Occipital lobe (tissue), 3 donors: ENCODE measurements at places on chromosomes 16 and 17.

DNA sequence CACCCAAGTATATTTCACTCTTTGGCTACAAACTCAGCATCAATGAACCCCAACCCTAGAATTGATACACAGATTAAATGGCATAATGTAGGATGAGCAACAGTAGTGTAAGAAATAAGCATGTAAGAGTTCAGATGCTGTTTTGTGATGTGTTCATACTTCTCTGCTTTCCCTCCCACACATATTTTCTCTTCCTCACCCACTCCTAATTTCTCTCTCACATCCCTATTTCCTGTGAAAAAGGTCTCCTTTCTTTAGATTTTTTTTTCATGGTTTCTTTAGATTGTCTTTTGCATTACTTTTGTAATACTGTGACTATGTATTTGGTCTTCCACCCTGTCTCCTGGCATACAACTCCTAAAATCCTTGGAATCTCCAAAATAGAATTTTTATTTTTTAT lies 21.7 kb downstream of the CREBBP start:
- DNase-seq = no peak

- no peak for DNase-seq
Measured at GRCh38 chr17:7348478-7349242, 3.3 kb upstream of the KCTD11 start.

DNA sequence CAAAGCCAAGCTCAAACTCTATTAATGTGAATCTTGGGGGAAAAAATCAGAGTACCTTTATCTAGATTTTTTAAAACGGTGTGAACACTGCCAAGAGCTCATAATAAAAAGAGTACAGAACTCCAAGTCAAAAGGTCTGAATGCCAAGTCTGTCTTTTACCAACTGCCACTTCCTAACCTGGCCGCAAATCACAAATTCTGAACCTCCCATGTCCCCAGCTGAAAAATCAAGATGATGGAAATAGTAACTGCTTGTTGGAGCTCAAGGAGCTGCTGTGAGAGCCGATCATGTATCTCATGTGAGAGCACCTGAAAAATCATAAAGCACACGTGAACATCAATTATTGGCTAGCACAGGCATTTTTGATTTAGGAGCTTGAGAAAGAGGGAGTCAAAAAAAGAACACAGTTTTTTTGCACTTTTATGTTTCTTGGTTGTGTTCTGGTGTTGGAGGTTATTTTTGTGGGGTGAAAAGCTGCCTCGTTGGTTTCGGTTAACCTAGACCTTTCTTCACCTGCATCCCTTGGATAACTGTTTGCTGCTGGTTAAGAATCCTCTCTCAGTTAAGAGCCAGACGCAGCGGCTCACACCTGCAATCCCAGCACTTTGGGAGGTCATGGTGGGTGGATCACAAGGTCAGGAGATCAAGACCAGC lies 50.5 kb downstream of the GAS7 start:
- no peak for DNase-seq

DNA sequence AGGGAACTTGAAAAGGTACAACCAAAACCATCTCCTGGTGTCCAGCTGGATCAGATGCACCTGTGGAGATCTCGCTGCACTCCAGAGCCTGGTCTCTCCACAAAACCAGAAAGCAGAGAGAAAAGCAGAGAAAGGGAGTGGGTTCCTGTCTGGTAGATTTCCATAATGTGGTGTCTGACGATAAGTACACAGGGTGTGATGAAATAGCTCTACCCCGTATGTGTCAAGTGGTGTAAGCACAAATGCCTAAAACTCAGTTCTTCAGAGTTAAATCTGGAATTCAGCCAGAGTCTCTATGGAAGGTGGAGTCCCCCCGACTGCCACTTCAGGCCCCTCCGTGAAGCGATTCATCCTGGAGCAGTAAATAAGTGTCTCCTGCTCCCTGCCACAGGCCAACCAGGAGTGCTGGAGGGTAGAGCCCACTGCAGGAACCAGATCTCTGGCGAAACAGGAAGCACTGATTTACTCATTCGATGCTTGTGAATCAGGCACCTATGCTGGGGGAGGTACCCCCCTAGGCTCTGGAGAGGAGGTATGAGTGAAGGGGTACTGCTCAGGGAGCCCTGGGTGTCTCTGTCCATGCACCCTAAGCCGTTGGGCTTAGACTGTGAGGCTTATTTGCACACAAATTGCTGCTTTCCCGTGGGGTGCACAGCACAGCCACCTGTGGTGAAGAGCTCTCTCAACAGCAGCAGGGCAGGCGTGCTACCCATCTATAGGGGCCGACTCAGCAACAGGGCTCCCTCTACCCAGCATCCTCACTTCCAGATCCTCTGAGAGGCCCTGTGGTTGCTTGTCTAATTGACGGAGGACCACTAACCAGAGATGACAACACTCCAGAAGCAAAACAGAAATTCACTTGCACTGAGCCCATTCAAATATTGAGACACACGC lies 97.1 kb upstream of the MYOCD start:
- no peak for DNase-seq

DNA sequence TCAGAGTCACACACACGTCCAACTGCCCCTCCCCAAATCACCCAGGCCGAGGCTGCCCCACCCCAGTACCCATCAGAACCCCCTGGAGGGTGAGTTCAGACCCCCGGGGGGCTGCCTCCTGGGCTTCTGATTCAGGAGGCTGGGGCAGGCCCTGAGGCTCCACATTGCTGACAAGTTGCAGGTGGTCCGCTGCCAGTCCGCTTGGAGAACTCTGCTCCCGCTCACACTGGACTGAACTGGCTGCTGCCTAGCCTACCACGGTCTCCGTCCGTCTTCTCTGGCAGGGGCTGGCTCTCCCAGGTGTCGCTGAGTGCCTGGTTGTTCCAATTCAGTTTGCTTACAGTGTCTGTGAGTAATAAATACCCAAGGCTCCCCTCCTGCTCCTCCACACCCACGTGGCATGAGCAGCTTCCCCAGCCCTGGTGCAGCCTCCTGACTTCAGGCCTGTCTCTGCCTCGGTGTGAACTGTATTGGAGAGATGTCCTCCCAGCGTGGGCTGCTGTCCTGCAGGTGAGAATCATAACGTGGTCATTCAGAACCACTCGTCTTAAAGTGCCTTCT lies 163.4 kb downstream of the LAT start:
- no peak for DNase-seq

DNA sequence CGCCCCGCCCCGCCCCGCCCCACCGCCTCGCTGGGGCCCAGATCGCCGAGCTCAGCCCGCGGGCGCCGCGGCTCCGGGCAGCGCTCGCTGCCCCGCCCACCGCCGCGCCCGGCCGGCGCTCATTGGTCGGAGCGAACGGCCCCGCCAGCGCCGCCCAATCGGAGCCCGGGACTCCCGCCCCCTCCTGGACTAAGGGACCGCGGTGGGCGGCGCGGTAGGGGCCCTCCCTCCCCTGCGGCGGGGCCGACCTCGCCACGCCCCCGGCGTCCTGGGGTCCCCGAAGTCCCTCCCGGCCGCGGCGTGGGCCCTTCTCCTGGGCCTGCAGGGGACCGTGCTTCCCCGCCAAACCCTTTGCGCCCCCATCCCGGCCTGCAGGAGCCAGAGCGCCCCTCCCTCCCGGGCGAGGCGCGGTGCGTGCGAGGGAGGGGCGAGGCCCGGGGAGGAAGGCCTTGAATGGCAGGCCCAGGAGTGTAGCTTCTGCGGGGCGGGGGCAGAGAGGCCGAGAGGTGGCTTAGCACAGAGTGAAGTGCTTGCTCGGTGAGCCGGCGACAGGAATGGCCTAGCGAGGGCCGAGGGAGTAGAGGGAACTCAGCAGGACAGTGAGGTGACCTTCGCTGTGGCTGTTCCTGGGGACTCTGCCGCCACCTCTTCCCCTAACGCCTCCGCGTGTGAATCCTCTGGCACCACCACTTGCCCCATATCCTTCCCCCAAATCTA lies at the start of gene CAMKK1:
CAMKK1 (minus strand) TSS at position 51 of the 717 bp plus-strand sequence. CDS start 7,366 bp downstream, outside the sequence.
- DNase-seq = peak; percentile 79

GRCh38 chr16:70664325-70665112 lies 18.2 kb downstream of the IL34 start:
- DNase-seq = no peak

DNA sequence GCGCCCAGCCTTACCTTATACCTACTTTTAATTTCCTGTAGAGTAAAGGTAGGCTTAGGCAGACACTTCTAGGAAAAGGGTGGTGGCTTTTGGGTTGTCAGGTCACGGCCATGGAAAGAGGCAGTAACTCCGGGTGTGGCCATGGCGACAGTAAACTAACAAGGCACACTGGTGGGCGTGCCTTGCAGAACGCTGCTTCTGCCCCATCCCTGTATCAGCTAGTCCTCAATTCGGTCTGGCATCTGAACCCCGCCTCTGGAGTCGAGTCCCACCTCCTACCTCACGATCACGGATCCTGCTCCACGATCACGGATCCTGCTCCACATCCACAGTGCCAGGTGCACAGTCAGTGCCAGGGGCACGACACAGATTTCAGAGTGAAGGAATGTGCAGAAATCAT lies 5.6 kb downstream of the ADCY9 start:
- DNase-seq = no peak

GRCh38 chr16:84703681-84704080 lies 3.9 kb downstream of the USP10 start:
- no peak for DNase-seq

DNA sequence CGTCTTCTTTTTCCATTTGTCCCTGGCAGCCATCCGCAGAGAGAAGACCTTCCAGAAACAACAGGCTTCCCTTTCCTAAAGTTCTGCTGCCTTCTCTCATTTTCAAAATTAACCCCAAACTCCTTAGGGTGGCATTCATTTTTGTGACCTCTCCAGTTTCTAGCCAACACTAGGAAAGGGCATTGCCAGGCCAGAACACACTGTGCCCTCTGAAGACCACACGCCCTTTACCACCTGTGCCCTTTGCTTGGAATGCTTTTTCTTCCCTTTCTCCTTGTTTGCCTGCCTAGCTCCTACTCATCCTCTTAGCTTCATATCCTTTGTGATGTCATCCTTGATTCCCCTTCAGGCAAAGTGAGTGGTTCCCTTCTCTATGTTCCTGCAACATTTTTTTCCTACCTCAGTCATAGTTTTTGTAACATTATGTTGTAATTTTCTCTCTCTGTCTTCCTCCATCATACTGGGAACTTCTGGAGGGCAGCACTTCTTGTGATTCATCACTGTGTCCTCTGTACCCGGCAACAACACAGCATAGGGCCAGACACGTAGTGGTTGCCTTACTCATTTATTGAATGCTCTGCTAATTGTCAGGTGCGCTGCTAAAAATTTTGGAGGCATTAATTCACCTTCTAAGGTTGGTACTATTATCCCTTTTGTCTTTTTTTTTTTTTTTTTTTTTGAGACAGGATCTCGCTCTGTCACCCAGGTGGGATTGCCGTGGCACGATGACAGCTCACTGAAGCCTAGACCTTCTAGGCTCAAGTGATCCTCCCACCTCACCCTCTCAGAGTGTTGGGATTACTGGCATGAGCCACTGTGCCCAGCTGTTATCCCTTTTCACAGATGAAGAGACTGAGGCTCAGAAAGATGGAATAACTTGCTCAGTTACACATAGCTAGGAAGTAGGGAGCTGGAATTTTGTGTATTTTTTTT lies 1.0 kb downstream of the KAT8 start:
- no peak for DNase-seq

DNA sequence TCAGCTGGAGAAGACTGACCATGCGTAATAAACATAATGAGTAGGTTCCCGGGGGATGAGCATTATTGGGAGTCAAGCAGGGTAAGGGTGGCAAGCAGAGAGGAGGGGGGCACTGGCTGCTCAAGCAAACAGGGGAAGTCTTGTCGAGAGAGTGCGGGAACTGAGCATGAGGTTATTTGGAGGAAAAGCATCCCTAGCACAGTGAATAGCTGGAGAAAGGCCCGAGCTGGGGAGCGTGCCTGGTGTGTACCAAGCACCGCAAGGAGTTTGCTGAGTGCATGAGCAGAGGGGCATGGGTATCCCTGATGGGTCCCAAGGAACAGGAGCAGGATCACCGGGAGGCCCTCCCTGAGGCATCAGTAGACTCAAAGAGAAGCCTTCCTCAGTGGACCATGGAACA lies 17.2 kb downstream of the CYTH1 start:
- no peak for DNase-seq

DNA sequence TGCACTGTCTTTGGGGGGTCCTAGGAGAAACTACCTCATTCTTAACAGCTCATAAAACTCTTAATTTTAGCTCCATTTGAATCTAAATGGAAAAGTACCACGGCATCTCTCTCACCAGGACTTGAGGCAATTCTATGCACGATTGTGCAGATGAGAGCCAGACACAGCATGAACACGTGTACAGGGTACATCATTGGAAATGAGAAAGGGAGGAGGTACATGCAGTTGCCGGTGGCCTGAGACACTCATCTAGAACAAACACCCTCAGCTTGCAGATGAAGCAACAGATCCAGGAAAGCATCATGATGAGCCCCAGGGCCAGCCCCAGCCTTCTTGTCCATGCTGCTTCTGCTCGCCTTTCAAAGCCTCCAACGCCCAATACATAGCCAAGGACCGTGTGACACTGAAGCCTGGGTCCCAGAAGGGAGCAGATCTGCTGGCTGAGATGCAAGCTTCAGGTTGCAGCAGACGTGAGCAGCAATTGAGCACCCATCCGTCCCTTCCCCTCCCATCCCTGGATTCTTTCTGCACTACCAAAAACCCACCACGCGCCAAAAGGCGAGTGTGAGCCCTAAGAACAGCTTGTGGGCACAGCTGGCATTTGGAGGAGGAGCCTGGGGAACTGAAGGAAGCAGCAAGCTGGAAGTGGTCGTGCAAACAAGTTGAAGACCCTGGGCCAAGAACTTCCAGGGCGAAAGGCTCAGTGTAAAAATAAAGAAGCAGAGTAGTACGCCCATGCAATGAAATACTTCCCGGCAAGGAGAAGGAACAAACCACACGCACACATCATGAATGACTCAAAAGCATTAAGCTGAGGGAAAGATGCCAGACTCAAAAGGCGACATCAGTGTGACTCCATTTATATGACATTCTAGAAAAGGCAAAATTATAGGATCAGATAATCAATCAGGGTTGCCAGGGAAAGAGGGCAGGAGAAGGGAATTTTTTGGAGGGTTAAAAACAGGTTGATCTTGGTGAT lies 7.3 kb upstream of the RCVRN start:
- DNase-seq = no peak

- no peak for DNase-seq
Measured at GRCh38 chr16:66275775-66276428, 90.6 kb upstream of the CDH5 start.

DNA sequence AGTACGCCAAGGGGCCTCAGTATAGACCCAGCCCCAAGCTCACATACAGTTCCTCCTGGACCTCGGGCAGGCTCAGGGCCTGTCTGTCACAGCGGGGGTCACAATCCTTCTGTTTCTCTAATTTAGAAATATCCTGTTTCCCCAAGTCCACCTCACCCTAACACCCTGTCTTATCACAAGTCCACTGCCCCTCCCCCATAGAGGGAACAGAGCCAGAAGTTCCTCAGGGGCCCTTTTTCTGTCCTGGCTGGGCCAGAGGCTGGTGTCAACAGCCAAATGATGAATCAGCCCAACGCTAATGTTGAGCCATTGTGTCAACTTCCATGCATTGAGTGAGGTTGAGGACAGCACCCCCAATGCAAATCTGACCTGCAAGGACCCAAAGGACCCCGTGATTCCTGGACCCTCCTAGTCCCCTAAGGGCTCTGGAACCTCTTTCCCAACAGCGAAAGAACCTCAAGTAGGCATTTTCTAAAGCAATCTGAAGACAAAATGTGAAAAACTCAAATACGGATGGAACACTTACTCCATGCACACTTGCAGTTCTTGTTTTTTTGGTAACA lies 58.6 kb downstream of the PECAM1 start:
- DNase-seq = no peak

- no peak for DNase-seq
Measured at GRCh38 chr16:87864331-87864989, 4.8 kb downstream of the SLC7A5 start.

- no peak for DNase-seq
Measured at GRCh38 chr16:75599452-75600277, 23.4 kb downstream of the ADAT1 start.
